ENCODE measurements at places on chromosomes 5 and 9. TPM values are rescaled to one million over a fixed set of nuclear protein-coding genes. Genes with fewer than 3 reads are reported as not detected.

DOCK8 gene
- 208 TPM for total RNA-seq

KCTD16 gene
- total RNA-seq = 0.20 TPM

ANXA1 gene
- total RNA-seq = 199 TPM

DNA sequence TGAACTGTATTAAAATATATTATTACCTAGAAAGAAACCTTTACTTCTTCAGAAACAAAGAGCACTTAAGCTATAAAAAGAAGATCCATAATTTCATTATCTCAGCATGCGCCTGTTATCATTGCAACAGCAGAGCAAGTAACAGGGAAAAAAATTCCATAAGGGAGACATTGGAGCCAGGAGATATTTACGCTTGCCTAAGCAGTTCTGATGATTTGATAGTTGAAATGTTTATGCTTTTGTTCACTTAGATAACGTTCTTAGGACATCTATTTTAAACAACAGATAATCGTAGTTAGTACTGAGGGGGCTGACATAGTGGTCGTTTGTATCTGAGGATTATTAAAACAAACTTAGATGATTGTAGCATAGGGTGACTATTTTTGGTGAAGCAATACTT lies 252.5 kb downstream of the NNT start:
- no peak overlapping the region for H3K27ac ChIP-seq
- DNase-seq = no peak
- H3K4me1 ChIP-seq = no peaks in the 10 kb centered on the region
- no peak overlapping the region for H3K4me3 ChIP-seq
- no peaks in the 10 kb centered on the region for H3K27me3 ChIP-seq
- no peaks in the 10 kb centered on the region for H3K36me3 ChIP-seq

- no peak for DNase-seq
- H3K36me3 ChIP-seq = no peaks in the 10 kb centered on the region
- H3K27ac ChIP-seq = no peak overlapping the region
These were observed 826.8 kb downstream of the EFNA5 start for GRCh38 chr5:106843812-106844416.

- no peak overlapping the region for H3K27ac ChIP-seq
- no peaks in the 10 kb centered on the region for H3K27me3 ChIP-seq
- no peaks in the 10 kb centered on the region for H3K4me1 ChIP-seq
- no peak overlapping the region for H3K4me3 ChIP-seq
- no peak for DNase-seq
These were observed 41.9 kb downstream of the RAI14 start for GRCh38 chr5:34698109-34698419.

DNA sequence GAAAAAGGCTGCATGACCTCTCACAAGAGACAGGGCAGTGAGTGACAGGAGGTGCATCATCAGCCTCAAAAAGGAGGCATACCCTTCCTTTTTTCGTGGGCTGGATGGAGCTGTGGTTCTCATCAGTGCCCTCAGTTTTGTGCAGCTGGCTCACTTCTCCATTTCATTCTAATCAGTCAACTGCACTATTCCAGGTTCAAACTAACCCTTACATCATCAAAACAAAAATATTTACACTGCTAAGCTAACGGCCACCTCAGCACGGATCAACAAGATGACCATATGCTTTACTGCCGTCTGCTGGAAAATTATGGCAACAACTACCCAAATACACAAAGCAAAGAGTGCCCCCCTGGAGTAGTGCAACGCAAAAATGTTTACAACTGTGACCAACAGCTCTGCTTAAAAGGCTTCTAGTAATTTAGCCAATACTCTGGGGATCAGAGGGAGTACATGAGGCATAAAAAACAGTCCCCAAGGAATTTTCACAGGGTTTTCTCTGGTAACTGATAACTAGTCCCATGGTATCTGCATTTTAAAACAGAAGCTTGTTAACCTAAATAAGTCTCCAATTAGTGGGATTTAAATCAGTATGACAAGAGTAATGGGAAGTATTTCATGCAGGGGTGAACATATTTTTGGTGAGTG lies 10.8 kb downstream of the KCNV2 start:
- no peak overlapping the region for H3K4me3 ChIP-seq
- H3K36me3 ChIP-seq = no peaks in the 10 kb centered on the region
- no peaks in the 10 kb centered on the region for H3K27me3 ChIP-seq
- no peaks in the 10 kb centered on the region for H3K4me1 ChIP-seq

GRCh38 chr5:39211773-39212172 lies 7.6 kb downstream of the FYB1 start:
- peaks cover 88% of the 10 kb centered on the region for H3K4me1 ChIP-seq
- H3K4me3 ChIP-seq = peak overlapping the region; percentile 2
- no peaks in the 10 kb centered on the region for H3K27me3 ChIP-seq
- peak; percentile 30 for DNase-seq
- H3K36me3 ChIP-seq = no peaks in the 10 kb centered on the region

DNA sequence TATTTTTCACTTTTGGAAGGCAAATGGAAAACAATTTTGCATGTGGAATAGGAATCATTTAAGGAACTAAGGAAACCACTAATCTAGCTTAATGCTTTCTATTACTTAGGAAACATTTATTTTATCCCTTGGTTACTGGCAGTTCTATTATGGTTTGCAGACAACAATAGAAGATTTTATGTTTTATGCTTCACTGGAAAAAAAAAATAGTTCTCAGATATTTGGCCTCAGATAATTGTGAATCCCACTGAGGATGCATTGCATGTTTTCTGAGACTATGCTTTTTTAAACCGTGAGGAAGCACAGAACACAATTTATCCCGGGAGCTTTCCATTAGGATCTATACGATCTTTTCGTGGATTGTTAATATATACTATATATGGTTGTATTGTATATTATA lies 356.9 kb downstream of the CSNK1G3 start:
- no peaks in the 10 kb centered on the region for H3K4me1 ChIP-seq
- H3K27me3 ChIP-seq = no peaks in the 10 kb centered on the region
- H3K27ac ChIP-seq = no peak overlapping the region
- no peak overlapping the region for H3K4me3 ChIP-seq
- no peak for DNase-seq
- no peaks in the 10 kb centered on the region for H3K36me3 ChIP-seq

DNA sequence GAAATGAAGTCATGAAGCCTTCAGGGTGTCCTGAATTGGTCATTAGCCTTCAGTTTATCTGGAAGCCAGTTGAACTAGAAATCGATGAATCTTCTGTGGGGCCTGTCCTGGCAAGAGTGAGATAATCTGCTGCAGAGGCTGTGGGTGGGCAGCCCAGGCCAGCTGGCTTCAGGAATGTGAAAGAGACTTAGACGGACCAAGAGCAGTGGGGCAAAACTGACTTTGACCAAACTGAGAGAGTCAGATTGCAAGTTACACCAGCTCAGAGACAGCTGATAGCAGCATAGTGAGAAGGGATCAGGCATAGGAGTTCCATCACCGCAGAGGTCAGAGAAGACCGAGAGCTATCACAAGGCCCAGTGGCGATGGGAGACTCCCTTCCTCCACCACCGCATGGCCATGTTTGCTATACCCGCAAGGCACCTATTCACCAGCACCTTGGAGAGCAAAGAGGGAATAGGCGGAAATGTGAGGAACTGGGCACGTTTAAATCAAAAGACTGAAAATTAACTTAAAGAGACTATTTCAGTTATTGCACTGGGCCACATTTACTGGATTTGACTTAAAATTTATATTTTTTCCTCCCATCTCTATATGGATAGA lies 50.0 kb upstream of the GLIS3 start:
- H3K4me1 ChIP-seq = no peaks in the 10 kb centered on the region
- DNase-seq = no peak
- H3K27me3 ChIP-seq = peaks cover 4% of the 10 kb centered on the region
- no peaks in the 10 kb centered on the region for H3K36me3 ChIP-seq
- no peak overlapping the region for H3K4me3 ChIP-seq

Data from T-cell (primary cell).